Stimulated activated CD4-positive, alpha-beta T cell treated with anti-CD3 and anti-CD28 coated beads, Interleukin-1b, Interleukin-23, amount 100 ng/mL, for 1 hour (primary cell): ENCODE measurements at places on chromosomes 1 and 21.

GRCh38 chr1:240491156-240491555 is 120.8 kb downstream of the GREM2 start:
- no peak for DNase-seq

- DNase-seq, result no peak
Observed at GRCh38 chr1:61491497-61491896, 233.4 kb downstream of the TM2D1 start.

DNA sequence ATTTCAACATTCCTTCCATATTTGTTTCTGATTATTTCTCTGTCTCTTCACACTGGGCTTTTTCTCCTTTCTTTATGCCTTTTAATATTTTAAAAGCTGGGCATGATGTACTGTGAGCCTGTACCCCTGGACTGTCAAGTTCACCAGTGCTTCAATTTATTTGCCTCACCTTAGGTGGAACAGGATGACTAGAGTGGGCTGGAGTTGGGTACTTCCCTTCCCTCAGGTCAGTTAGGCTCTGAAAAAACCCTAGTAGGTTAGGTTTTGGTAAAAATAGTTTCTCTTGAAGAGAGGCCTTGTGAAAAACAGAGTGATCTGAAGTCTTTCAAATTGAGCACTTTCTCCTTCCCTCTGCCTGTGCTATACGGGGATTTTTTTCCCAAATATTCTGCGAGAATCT is 163.0 kb upstream of the LYPLAL1 start:
- no peak for DNase-seq

- no peak for DNase-seq
Observed at GRCh38 chr21:43919871-43920801, 55.1 kb downstream of the AGPAT3 start.

DNA sequence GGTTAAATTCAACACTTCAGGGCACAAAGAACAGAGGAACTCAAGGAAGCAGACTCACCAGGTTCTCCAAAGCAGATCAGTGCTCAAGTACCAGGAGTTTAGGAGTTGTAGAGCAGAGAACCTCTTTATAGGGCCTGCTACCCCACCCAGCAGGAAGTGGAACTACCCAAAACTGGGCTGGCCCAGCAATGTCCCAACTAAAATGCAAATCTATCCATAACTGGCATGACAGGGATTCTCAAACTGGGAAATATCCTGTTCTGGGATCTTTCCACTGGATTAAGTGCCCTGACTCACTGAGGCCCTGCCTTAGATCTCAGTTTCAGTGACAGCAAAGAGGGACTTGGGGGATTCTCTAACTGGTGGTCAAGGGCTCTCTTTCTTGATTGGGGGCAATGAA is at the start of gene SPRR2E:
SPRR2E (minus strand) TSS at position 101 of the 400 bp plus-strand sequence. CDS start 775 bp downstream, outside the sequence.
- no peak for DNase-seq

DNA sequence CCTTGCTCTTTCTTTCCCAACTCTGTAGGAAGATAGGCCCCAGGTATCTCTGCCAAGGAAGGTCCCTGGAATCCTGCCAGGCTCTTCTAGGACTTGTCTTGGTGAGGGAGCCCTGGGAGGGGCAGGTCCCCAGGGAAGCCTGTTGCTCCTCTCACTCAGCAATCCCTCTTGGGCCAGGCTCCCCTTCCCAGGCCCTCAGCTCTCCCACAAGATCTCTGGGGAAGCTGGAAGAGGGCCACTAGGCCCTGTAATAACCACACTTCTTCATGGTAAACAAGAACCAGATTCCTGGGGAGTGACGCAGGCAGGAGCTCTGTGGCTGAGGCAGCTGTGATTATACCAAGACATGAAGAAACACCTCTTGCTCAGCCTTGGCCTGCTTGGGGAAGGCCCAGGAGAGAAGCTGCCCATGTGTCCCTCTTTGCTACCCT is 9.9 kb upstream of the MAPKAPK2 start:
- DNase-seq, result no peak

DNA sequence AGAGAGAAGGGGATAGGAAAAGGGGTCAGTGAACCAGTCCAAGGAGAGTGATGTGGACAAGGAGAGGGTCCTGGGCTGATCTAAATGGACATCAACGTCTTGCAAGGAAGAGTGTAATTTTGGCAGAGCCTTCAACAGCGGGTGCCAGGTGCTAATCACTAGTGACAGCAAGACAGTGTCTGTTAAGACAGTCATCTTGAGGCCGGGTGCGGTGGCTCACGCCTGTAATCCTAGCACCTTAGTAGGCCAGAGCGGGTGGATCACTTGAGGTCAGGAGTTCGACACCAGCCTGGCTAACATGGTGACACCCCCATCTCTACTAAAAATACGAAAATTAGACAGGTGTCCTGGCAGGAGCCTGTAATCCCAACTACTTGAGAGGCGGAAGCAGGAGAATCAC is 12.2 kb upstream of the PADI6 start:
- no peak for DNase-seq

GRCh38 chr1:114103992-114104391 is 49.7 kb downstream of the SYT6 start:
- no peak for DNase-seq

DNA sequence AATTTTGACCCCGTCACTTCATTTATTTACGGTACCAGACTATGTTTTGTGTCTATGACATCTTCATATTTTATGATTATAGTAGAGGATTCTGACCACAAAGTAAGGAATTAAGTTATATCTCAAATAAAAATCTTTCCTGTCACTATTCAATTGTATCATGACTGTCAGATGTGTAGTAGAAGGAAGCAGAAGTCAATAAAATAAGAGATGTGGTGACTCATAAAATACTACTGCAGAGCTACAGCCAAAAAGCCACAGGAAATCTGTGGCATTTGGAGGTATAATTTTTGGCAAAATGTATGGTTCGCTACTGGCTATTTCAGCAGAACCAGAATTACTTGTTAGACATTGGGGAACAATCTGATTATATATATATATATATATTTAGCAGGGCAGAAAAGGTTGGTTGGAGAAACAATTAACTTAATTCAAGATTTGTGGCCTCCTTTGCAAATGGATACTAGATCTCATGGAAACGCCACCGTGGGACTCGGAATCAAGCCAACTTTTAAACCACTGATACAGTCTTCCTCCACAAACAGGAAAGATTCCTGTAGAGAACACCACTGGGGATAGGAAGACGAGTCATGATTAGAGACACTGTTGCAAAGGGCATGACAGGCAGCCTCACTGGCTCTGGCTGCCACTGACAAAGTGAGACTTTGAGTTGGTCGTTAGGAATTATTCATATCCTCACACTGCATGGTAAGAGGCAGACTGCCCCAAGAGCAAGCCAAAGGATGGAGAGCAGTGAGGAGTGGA is 5.1 kb downstream of the FCRL2 start:
- DNase-seq, result no peak

GRCh38 chr1:14499312-14500040 is 99.0 kb upstream of the KAZN start:
- no peak for DNase-seq

DNA sequence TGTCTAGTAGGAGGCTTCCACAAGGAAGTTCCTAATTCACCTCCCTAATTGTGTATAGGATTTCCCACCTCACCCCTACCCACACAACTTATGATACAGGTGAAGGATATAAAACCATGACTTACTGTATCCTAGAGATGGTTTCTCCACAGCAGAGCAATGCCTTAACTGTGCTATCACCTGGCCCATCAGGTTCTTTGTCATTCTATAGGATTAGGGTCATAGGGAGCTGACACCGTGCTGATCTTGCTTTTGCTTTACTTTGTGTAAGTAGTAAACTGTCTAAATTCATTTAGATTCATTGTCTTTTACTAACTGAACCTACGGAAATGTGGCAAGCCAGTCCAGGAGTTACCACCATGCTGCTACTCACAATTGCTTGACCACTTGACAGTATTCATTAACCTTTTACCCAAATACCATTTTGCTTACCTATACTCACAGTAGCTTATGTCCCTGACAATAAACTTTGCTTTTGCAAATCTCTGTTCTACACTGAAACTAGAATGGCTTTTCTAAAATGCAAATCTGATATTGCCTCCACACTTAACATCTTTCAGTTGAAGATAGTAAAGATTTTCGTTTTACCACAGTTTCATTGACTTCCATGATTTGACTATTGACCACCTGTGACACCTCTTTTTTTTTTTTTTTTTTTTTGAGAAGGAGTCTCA is 147.6 kb downstream of the IFI44 start:
- DNase-seq, result no peak

GRCh38 chr1:248730507-248731335 is 24.8 kb downstream of the LYPD8 start:
- no peak for DNase-seq

GRCh38 chr1:225422031-225422605 is 5.7 kb downstream of the LBR start:
- DNase-seq, result no peak
